ENCODE measurements at places on chromosomes 12 and 14.

- DNase-seq, result no peak
Measured at GRCh38 chr14:36113341-36113740, 63.2 kb downstream of the PTCSC3 start.

- DNase-seq, result no peak
Measured at GRCh38 chr12:113439301-113439597, 17.1 kb downstream of the SDSL start.

- DNase-seq, result no peak
Measured at GRCh38 chr14:85579942-85580341, 50.0 kb downstream of the FLRT2 start.

GRCh38 chr14:102580550-102581110 is 11.8 kb upstream of the RCOR1 start:
- DNase-seq, result no peak

DNA sequence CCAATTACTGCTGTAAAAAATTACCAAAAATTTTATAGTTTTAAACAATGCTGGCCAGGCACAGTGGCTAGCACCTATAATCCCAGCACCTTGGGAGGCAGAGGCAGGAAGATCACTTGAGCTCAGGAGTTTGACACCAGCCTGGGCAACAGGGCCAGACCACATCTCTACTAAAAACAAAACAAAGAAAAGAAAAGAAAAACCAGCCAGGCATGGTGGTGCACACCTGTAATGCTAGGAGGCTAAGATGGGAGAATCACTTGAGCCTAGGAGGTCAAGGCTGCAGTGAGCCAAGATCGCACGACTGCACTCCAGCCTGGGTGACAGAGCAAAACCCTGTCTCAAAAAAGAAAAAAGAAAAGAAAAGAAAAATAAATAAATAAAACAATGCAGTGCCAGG is 54.0 kb upstream of the ARID2 start:
- no peak for DNase-seq

DNA sequence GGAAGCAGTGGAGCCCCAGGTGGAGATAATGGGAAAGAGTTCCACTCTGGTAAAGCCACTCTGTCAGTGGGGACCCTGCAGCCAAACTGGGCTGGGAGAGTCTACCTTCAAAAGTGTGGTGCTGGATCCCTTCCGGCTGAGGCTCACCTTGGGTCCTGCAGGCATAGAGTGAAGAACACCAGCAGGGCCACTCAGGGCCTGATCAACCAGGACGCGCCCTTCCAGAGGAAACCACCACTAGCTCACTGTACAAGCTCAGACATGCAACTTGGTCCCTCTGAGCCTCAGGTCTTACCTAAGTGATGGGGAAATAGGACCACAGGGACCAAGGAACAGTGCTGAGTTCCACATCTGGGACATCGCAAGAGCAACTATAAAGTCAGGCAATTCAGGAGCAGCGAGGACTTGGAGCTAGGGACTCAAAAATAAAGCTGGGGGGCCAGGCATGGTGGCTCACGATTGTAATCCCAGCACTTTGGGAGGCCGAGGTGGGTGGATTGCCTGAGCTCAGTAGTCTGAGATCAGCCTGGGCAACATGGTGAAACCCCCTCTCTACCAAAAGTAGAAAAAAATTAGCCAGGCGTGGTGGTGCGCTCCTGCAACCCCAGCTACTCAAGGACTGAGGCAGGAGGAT is 5.9 kb upstream of the PRPH start:
- DNase-seq, result no peak

- no peak for DNase-seq
Measured at GRCh38 chr12:100234166-100234565, 32.7 kb downstream of the DEPDC4 start.

GRCh38 chr12:130401703-130402102 is 64.0 kb downstream of the PIWIL1 start:
- no peak for DNase-seq

DNA sequence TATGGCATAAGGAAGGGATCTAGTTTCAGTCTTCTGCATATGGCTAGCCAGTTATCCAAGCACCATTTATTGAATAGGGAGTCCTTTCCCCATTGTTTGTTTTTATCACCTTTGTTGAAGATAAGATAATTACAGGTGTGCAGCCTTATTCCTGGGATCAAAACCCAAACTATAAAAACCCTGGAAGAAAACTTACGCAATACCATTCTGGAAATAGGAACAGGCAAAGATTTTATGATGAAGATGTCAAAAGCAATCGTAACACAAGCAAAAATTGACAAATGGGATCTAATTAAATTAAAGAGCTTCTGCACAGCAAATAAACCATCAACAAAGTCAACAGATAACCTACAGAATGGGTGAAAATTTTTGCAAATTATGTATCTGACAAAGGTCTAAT is 128.5 kb upstream of the DCN start:
- DNase-seq, result no peak

GRCh38 chr14:56884617-56885016 is 74.3 kb upstream of the OTX2 start:
- no peak for DNase-seq

DNA sequence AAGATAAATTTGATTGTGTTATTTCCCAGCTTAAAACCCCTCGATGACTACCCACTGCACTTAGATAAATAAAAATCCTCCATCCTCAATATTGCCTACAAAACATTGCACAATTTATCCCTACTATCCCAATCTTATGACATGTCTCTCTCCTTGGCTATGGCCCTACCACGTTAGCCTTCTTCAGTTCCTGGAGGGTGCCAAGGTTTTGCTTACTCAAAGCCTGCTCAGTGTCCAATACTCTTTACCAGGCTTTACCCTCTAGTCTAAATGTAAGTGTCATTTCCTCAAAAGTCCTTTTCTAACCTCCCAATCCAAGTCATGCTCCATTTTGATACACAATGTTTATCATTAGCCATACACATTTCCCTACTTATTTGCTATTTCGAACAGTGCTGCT is 35.0 kb upstream of the PPM1A start:
- no peak for DNase-seq

- DNase-seq, result no peak
Measured at GRCh38 chr12:100789146-100789545, 5.4 kb upstream of the ANO4 start.

All from activated T-helper 2 cell treated with anti-CD3 and anti-CD28 coated beads, Interferon-gamma antibody, Interleukin-2, Interleukin-4, amounts not matched to agents 10 μg/mL and 5 μg/mL and 100 μg/mL, durations not matched to agents 14 hours and 24 hours and 36 hours (primary cell).